ENCODE measurements at places on chromosomes 3 and 15. TPM values are rescaled to one million over a fixed set of nuclear protein-coding genes. Genes with fewer than 3 reads are reported as not detected.

The AADACL2 gene
- total RNA-seq, result not detected

GRCh38 chr3:127263586-127264231 lies 24.1 kb downstream of the PRR20G start:
- no peak for DNase-seq

- DNase-seq, result no peak
Observed at GRCh38 chr3:5026046-5026362, 46.8 kb downstream of the BHLHE40 start.

The CA12 gene
- total RNA-seq, result 0.20 TPM

DNA sequence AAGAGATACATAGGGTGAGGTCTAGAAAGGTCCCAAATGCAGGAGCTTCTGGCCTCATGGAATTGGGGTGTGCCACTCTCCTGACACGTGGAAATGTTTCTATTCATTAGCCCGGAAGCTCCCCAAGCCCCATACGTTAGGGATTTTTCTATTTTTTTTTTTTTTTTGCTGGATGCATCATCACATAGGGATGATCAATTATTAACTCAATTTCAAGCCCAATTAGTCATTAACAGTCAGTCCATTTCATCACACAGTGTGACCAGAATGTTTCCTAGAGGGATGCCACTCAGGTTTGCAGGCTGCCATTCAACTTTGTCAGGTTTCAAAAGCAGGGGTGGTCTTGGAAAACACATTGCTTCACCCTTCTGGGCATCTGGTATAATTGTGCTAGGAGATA lies 40.7 kb upstream of the MKRN3 start:
- no peak for DNase-seq

The EIF2A gene
- 79.7 TPM for total RNA-seq

DNA sequence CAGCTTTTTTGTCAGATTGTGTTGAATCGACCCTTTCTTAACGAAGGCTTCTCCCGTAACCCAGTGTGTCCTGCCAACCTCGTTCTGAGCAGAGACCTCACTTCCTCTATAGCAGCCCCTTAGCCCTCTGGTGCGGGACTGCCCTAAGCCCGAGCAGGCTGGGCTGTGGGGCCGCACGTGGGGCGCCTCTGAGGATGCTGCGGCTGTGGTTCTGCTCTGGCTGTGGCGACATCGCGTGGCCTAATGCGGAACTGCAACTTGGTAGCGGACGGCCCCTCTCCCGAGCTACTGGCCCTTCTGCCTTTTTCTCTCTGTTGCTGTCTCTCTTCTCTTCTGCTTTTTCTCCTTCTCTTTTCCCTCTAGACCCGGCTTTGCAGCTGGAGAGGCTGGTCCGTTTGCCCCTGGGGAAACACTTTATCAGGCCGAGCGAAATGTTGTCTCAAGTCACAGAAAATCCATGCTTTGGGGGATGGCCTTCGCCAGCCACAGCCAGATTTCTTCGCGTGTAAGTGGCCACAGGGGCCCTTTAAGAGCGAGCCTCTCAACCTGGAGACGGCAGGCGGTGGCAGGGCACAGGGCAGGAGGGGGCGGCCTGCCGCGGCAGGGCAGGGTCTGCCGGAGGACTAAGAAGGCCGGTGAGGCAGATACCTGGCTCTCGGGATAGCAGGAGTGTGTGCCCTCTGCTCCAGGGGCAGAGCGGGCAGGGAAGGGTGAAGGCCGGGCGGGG lies 19.4 kb upstream of the KIF23 start:
- peak; percentile 81 for DNase-seq

The TGM5 gene
- total RNA-seq, result not detected

GRCh38 chr15:40582726-40583246 lies 11.3 kb upstream of the KNL1 start:
- no peak for DNase-seq

GRCh38 chr3:149936812-149937230 lies 33.9 kb downstream of the PFN2 start:
- DNase-seq, result peak; percentile 46

DNA sequence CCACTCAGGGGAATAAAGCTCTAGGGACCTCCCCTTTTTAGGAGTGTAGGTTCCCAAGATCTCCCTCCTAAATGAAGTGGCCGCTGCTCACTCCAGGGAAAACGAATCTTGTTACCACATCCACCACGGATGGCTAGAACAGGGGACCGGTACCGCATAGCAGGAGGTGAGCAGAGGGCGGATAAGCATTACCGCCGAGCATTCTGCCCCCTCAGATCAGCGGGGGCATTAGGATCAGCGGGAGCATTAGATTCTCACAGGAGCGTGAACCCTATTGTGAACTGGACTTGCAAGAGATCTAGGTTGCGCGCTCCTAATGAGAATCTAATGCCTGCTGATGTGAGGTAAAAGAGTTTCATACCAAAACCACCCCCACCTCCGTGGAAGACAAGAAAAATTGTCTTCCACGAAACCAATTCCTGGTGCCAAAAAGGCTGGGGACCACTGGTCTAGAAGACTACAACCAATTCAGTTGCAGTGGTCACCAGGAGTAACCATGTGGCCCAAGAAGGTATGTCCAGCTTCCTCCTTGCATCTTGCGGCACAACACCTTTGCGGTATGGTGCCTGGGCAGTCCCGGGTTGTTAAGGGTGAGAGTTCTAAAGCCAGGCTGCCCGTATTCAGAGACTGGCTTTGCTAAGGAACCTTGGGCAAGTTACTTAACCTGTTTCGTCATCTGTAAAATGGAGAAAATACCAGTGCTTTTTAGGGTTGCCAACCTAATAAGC lies 1.1 kb upstream of the SS18L2 start:
- DNase-seq, result no peak

- no peak for DNase-seq
Observed at GRCh38 chr15:73333001-73333400, 35.8 kb downstream of the HCN4 start.

GRCh38 chr15:96369825-96370621 lies 39.5 kb downstream of the NR2F2 start:
- DNase-seq, result no peak

- DNase-seq, result peak; percentile 95
Observed at GRCh38 chr15:31396881-31397560, 70.4 kb downstream of the KLF13 start.

The CCR3 gene
- total RNA-seq, result not detected

DNA sequence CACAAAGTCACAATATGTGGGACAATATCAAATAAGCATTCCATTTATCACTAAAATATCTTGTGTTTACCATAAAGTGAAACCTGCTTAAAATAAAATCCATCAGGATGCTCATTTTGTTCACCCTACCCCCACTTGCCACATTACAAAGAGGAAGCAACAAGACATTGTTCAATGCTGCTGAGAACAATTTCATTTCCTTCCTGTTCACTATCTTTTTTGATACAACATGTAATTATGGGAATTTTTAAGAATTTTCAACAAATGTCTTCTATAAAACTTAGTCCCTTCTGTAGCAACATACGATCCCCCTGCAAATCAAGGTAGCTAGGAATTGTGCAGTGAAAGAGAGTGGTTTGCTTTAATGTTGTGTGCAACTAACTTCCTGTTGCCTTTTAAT lies 34.9 kb upstream of the GPR160 start:
- no peak for DNase-seq

- DNase-seq, result peak; percentile 74
Observed at GRCh38 chr3:44685128-44685800, 27.2 kb upstream of the ZNF502 start.

- DNase-seq, result no peak
Observed at GRCh38 chr3:78918361-78919020, 849.3 kb downstream of the ROBO1 start.

All from heart left ventricle (tissue), 16 donors.